ENCODE measurements at places on chromosomes 12 and 14.

- no peak for DNase-seq
These were observed 373.4 kb downstream of the TMEM121 start for GRCh38 chr14:105899657-105900397.

DNA sequence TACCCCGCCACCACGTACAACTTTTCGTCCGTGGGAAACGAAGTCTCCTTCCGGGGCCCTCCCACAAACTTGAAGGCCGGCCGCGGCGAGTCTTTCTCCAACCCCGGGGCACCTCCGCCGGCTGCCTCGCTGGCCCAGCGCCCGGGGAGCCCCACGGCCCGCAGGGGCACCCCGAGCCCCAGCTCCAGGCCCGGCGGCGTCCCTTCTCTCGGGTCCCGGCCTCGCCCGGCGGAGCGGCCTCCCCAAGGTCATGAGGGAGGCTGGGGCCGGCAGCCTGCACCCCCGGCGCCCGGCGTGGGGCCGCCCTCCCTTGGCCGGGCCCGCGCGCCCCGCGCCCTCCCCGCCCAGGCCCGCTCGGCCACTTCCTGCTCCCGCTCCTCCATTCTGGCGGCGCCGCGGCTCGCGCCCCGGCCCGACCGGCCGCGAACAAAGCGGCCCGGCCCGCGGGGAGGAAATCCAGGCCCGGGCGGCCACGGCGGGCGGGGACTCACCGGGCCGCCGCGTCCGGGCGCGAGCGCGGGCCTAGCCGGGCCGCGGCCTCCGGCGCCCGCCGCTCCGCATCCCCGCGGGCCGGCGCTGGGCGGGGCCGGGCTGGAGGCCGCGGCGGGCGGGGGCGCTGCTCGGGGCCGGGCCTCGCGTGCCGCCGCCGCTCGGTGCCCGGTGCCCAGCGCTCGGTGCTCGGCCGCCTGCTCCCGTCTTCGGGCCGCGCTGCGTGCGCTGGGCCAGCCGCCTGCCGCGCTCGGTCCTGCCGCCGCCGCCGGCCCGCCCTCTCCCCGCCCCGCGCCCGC lies at the start of gene AKT1:
TSS of gene AKT1 (minus strand) at position 756 of the 788 bp plus-strand sequence. CDS start 3,105 bp downstream, outside the sequence.
- DNase-seq = peak; percentile 75

GRCh38 chr14:89672636-89673511 lies 255.8 kb upstream of the FOXN3 start:
- DNase-seq = no peak

DNA sequence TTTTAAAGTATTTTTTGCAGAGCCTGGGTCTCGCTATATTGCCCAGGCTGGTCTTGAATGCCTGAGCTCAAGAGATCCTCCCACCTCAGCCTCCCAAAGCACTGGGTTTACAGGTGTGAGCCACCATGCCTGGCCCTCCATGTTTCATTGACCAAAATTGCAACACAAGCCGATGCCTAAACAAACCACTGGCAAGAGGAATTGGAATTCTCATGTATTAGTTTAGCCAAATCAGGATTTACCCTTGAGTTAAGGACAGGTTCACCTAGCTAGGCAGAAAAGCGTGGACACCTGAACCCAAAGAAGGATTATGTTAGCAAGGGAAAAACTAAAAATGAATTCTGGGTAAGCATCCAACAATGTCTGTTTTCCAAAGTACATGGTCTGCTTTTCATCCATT lies 14.6 kb upstream of the METAP2 start:
- DNase-seq = no peak

DNA sequence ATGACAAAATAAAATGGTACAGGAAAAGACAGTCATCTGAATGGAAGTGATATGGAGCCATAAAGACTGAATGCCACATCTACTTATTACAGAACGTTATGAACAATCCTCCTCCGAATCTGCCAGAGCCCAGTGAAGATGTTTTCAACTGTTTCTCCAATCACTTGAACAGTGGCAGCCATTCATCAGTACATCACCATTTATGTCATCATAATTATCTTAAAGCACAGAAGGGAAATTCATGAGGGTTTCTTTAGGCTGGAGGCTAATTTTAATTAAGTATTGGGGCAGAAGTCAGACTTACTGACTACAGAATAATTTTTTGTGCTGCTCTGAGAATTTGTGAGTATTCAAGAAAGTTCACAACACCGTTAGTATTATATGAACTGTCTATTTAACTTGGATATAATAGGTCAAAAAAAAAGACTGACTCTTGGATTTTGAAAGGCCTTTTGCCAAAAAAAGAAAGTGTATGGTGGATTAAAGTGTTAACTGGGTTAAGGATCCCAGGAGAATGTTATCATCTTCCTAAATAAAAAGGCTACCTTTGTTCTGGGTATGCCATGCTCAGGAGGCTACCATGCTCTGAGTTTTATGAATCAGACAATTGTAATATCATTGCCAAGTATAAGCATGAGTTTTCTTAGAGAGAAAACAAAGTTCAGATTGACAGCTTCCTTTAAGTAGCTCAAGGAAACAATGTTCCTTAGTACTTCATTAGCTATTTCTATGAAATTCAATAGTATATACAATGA lies 40.1 kb downstream of the PDZRN4 start:
- no peak for DNase-seq

- DNase-seq = no peak
These were observed 251.5 kb downstream of the ZFP36L1 start for GRCh38 chr14:68541178-68541896.

DNA sequence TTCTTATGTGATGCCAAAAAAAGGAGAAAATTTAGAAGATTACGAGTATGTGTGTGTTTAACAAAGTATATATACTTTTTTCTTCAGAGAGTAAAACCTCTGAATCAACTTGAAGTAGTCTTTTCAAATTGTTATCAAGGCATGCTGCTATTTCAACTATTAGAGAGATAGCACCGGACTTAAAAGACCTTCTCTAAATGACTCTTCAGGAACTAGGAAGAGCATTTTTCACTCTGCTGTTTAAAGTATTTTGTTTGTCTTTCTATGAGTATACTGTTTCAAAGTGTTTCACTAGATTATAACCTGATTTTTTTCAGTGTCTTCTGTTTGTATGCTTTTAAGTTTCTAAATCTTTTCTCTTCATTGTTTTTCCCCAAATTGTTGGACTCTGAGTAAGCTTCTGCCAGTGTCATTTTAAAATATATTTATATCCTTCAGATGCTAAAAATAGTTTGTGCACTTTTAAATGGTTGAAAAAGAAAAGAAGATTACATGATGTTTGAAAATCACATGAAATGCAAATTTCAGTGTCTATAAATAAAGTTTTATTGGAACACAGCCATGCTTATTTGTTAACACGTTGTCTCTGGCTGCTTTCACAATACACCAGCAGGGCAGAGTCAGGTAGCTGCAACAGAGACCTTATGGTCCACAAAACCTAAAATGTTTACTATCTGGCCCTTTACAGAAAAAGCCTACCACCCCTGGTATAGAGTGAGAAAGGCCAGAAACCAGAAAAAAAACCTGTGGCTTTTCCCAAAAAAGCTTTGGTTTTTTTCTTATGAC lies 21.3 kb downstream of the CRADD start:
- DNase-seq = no peak

DNA sequence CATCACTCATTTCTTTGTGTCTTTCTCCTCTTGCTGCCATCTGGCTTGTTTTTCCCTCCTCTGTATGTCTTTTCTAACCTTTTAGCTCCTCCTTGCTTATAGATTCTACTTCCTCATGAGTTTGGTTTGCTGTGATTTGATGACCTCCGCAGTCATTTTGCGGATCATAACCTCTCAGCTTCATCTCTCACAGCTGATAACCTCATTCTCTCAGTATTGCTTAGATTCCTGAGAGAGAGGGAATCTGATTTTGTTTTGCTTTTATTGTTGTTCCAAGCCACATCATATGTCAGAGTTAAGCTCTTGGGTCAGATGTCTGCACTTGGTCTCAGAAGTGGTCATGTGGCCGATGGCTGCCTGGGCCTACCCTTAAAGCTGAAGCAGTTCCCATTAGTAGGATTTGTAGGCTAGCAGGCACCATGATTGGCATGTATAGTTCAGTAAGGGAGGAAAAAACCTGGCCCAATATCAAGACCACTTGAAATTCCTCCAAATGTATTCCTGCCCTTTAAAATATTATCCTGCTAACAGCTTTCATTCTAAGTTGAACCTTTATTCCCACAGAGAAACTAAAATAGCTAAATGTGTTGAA lies 13.5 kb downstream of the ZNF664 start:
- DNase-seq = no peak

DNA sequence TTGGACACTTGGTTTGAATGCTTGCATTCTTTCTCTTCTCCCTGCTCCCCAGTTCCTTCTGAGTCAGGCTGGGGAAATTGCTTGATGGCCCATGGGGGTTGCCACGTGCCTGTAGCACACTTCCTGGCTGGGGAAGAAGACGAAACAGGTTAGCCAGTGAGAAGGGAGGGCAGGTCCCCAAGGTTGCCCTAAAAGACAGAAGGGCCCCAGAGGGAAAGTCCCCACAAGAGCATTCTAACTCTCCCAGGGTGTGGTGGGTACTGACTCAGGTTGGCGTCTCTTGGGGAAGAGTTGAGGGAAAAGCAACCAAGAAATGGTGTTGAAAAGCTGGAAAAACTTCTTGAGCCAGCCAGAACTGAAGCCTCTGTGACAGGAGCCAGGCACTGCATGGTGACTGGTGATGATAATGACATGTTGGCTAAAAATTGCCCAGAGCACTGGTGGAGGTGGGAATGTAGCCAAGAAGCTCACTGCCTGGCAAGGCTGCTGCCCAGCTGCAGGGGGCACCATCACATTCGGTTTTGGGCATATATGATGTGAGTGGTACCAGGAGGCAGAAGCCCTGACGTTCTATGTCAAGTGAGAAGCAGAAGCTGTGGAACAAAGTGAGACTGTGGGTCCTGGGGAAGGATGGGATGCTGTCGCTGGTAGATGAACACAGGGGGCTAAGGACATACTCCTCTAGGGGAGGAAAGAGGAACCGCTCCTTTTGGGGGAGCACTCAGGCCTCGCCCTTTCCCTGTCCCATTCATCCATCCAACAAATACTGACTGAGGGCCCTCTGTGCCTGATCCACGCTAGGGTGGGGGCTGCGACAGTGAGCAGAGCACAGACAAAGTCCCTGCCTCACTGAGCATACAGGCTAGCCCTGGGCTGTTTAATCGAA lies 8.1 kb upstream of the RABGGTA start:
- no peak for DNase-seq

- no peak for DNase-seq
These were observed 3.2 kb upstream of the CLEC9A start for GRCh38 chr12:10027311-10027710.

GRCh38 chr12:90854136-90854689 lies 100.8 kb downstream of the CCER1 start:
- DNase-seq = peak; percentile 56

- no peak for DNase-seq
These were observed 170.7 kb downstream of the PPFIA2 start for GRCh38 chr12:81588235-81589008.

DNA sequence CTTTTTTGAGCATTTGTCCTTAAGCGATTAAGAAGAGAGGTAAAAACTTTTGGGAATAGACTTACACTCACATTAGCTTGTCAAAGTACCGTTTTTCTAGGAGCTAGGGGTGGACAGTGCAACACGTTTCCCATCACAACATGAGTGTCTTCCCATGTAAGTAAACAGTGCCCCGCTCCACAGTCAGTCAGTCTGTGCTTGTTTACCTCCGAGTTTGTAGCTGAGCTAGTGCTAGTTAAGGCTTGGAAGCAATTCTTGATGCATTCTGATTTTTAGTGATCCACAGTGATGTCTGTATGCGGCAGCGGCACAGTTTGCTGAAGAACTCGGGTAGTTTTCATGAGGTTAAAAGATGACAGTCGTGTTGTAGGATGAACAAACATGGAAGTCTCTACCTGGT lies 941 bp downstream of the ZDHHC17 start:
- DNase-seq = peak; percentile 16

GRCh38 chr12:26963413-26963812 lies 25.1 kb downstream of the FGFR1OP2 start:
- DNase-seq = no peak

GRCh38 chr12:19186722-19187661 lies 57.5 kb downstream of the PLEKHA5 start:
- peak; percentile 52 for DNase-seq

- DNase-seq = no peak
These were observed 8.8 kb downstream of the SPTSSA start for GRCh38 chr14:34453226-34453625.

DNA sequence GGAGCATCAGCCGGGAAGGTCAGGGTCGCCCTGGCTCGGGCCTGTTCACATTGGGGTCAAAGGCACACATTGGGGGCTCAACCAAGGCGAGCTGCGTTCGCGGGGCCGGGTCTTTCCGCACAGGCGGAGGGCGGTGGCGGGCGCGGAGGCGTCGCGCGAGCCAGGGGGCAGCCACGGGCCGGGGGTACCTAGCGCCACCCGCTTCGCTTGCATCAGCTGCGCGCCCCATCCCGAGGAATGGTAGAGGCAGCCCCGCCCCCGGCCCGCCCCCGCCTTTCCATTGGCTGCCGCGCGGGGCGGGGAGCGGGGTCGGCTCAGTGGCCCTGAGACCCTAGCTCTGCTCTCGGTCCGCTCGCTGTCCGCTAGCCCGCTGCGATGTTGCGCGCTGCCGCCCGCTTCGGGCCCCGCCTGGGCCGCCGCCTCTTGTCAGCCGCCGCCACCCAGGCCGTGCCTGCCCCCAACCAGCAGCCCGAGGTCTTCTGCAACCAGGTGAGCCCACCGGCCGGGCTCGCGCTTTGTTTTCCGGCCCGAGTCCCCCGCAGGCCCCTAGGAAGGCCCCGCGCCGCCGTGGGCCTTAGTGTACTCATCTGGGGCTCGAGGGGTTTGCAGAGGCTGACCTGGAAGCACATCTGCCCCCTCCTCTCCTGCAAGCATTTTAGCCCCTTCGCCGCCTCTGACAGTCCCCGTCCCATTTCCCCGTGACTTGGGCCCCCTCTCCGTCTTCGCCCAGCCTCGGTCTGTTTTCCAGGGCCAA lies at the start of gene ALDH2:
TSS of gene ALDH2 (plus strand) at position 326 of the 754 bp plus-strand sequence. CDS start at position 376, 50 bp downstream.
- peak; percentile 94 for DNase-seq

All from GM03348 (cell line).